Ammon's horn (tissue), 1 donor: ENCODE measurements at places on chromosomes 16 and 17.
A peak's percentile ranks its signal among the peaks of the same experiment; 100 is the strongest.

DNA sequence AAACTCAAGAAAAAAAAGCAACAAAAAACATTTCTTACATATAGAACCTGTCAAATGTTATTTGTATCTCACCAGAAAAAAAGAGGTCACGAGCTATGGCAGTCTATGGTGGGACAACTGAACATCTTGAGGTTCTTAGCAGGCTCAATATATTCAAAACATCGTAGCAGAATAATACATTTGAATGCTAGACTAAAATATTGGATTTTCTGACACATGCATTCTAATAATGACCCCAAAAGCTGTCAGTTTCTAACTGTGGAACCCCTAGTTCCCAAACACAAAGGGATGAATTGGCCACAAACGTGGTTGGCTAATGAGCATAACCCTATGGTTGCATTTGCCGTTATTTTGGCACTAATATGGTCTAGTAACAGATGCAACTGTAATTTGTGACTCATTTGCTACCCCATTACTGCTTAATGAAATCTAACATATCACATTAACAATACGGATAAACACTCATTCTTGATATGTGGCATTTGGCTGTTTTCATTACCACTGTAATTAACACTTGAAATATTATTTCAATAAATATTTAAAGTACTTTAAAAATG is 81.2 kb downstream of the TOX3 start:
- no peak for DNase-seq

DNA sequence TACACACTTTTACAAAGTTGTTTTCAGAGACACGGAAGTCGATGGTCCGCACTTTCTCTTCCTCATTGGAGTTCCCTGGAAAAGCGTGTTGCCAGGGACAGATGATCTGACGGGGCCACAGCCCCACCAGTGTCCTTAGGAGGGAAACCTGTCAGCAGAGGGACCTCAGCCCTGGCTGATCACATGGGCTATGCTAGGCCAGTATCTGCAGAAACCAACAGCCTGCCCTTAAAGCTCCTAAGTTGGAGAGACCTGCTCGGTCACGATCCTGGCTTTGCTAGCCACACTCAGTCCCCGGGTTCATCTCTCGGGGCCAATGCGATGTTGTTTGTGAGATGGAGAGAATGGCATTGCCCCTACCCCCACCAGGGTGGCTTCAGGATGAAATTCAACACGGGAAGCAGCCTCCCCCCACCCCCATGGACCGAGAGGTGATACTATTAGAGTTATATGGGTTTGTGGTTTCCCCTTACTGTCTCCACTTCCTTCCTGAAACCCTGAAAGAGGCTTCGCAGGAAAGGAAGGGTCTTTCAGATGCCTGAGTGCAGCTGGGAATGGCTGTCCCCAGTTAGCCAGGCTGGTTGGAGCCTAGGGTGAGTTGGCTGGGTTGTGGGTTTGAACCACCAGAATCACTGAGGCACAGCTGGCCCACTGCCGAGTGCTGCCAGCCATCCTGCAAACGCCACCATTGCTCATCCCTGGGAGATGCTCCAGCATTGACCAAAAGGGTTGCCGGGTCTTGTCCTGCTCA is 16.6 kb downstream of the RMI2 start:
- no peak for DNase-seq

GRCh38 chr16:57514791-57515600 is 21.4 kb downstream of the CCDC102A start:
- DNase-seq: no peak

DNA sequence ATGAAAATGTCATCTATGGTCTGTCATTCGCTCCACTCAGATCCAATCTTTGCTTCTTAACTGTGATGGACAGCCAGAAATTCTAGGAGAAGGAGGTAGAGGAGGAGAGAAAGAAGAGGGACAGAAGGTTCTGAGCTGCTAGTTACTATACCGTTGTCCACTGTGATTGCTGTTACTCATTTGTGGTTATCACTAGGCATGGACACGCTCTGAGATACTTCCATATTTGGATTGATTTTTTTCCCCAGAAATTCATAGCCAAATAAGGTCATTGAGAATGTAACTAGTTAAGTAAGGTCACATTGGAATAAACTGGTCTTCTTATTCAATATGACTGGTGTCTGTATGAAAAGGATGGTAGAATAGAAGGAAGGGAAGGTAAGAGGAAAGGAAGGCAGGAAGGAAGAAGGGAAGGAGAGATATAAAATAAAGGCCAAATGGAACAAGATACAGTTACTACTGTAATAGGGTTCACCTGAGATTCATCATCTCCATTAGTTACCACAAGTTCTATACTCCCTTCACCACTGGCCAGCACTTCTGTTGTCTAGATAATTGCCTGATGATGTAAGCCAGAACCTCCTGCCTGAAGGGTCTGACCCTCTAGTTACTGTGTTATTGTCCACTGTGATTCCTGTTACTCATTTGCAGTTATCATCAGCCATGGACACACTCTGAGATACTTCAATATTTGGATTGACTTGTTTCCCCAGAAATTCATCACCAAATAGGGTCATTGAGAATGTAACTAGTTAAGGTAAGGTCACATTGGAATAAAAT is 2.9 kb downstream of the KRTAP9-7 start:
- peak; percentile 0 for DNase-seq
